ENCODE measurements at places on chromosomes 5 and 9.

DNA sequence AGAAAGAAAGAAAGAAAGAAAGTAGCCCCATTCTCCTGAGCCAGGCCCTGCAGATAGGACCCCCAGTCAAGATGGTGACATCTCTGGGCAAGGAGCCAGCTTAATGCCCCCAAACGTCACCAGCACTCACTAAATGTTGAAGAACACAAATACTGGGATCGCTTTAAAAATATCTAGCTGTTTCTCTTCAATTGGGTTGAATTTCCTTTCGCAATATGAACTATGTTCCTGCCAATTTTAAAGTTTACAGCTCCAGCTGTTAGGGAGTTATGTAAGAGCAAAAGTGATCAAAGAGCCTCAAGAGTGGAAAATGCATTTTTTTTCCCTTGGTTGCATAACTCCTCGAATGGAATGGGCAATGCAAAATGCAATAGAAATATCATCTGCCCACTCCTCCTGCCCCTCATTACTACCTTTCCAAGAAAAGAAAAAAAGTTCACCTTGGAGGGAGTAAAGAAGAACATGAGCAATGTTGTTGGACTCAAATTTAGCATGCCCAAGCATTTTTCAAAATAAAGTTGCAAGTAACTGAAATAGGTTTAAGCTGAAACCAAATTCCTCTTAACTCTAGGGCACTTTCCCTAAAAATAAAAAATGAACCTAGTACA, 244.2 kb upstream of the PIK3R1 start:
- no peak for DNase-seq

- DNase-seq: no peak
These were observed 6.9 kb downstream of the KCTD16 start for GRCh38 chr5:144177548-144177947.

GRCh38 chr9:20042128-20042711, 253.4 kb upstream of the SLC24A2 start:
- no peak for DNase-seq

DNA sequence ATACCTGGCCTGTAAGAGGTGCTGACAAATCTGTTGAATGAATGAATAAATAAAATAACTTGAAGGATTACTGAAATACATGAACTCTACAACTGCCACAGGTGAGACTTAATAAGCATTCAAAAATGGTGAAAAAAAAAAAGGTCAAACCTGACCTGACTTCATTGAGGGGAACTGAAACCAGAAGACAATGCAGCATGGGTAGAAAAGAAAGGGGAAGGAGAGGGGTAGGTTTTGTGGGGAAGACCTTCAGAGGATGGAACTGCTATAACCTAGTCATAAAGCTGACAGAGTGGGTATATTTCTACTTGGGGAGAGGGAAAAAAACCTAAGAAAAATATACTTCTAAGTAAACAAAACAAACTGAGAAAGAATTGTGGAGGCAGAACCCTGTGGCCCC, 56.6 kb downstream of the RASEF start:
- no peak for DNase-seq

DNA sequence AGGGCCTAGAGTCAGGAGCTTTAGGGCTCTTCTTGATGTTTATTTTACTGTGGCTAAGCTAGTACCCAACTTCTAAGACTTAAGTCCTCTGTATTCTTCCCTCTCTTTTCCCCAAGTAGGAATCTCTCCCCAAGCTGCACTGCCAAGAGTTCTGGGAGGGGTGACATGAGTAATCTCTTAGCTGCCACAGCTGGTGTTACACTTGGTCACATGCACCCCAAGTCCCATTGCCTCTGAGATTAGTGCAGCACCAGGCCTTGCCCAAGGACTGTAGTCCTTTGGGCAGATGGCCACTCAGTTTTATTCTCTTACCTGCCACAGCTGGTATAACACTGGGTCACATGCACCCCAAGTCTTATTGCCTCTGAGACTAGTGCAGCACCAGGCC, 114.7 kb upstream of the RIOK2 start:
- no peak for DNase-seq

DNA sequence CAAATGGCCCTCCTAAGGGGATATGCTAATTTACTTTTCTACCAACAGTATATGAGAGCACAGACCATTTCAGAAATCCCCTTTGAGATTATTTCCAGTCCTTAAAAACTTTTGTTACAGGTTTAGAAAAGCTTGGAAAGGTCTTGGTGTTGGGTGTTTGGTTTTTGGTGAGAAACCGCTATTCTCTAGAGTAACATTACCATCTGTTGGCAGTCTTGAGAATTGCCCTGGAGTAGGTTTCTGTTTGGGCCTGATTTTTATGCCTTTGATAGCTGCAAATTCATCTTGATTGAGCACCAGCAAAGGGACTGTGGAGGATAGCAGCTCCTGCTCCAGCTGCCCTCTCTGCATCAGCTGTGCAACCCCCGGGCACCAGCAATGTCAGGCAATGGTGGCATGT, 8.0 kb downstream of the NUDT2 start:
- no peak for DNase-seq

All from left ventricle myocardium inferior (tissue), 1 donor.